ENCODE measurements at places on chromosomes 4 and X. TPM values are rescaled to one million over a fixed set of nuclear protein-coding genes. Genes with fewer than 3 reads are reported as not detected.

GPRASP1 gene
- 16.8 TPM for total RNA-seq

POLR2B gene
- total RNA-seq: 84.2 TPM

SLC25A4 gene
- total RNA-seq: 28.0 TPM

TMEM271 gene
- not detected for total RNA-seq

GLOD5 gene
- not detected for total RNA-seq

EMCN gene
- 61.7 TPM for total RNA-seq

FAM236A gene
- not detected for total RNA-seq

ATOH1 gene
- total RNA-seq: not detected

PYURF gene
- total RNA-seq: 67.0 TPM

PAGE4 gene
- not detected for total RNA-seq

MAP9 gene
- total RNA-seq: 12.3 TPM

CSAG3 gene
- not detected for total RNA-seq

CFP gene
- total RNA-seq: 4.3 TPM

NXF2B gene
- total RNA-seq: not detected

CEP135 gene
- total RNA-seq: 10.3 TPM

UGT2B10 gene
- not detected for total RNA-seq

ATRX gene
- 105 TPM for total RNA-seq

SORBS2 gene
- 103 TPM for total RNA-seq

GYPE gene
- 1.8 TPM for total RNA-seq

RBM47 gene
- total RNA-seq: 110 TPM

SSX2B gene
- not detected for total RNA-seq

TCP11X2 gene
- not detected for total RNA-seq

SMIM31 gene
- 4.6 TPM for total RNA-seq

HDX gene
- total RNA-seq: 10.3 TPM

MGAT4D gene
- not detected for total RNA-seq

SMARCAD1 gene
- total RNA-seq: 39.7 TPM

UGT2A3 gene
- total RNA-seq: 0.31 TPM

WDFY3 gene
- total RNA-seq: 136 TPM

MAOB gene
- 28.2 TPM for total RNA-seq

MAGEA9B gene
- not detected for total RNA-seq

WDR17 gene
- total RNA-seq: 5.5 TPM

CORIN gene
- total RNA-seq: 25.0 TPM

NPNT gene
- total RNA-seq: 5.8 TPM

ANXA3 gene
- total RNA-seq: 39.4 TPM

FRMD7 gene
- 1.6 TPM for total RNA-seq

MAGEC2 gene
- total RNA-seq: not detected

TLR3 gene
- total RNA-seq: 28.6 TPM

All from ureter (tissue), 1 donor.